ENCODE measurements at places on chromosomes 5 and 9.

- no peak for DNase-seq
Observed at GRCh38 chr5:1137567-1138444, 25.9 kb upstream of the SLC12A7 start.

GRCh38 chr5:62589504-62589903 is 10.9 kb downstream of the LRRC70 start:
- DNase-seq = no peak

DNA sequence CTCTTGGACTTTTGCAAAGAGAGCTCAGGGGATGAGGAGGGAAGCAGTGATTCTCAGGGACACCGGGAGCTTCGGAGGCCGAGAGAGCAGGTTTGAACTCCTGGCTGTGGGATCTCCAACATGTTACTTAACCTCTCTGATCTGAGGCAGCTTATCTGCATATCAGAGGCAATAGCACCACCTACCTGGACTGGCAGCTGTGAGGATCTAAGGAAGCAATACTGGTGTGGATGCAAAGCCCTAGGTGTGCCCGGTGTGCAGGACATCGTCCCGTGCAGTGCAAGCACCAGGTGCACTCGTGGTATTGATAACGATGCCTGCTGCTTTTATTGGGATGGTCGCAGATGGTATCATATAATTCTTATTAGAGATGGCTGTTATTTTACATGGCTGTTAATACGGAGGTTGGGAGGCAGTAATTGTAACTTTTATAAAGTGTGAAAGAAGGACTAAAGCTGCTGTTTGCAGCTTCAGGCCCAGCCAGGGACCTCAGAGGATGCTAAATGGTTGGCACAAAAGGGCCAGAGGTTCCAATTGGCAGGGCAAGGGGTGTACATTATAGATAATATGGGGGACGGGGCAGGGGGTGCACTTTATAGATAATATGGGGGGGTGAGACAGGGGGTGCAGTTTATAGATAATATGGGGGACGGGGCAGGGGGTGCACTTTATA is 14.9 kb downstream of the COL5A1 start:
- no peak for DNase-seq

GRCh38 chr5:23026252-23027170 is 173.4 kb upstream of the CDH12 start:
- no peak for DNase-seq

- DNase-seq = no peak
Observed at GRCh38 chr5:180021900-180022299, 49.7 kb downstream of the RNF130 start.

- DNase-seq = no peak
Observed at GRCh38 chr9:126450668-126451205, 124.1 kb downstream of the MVB12B start.

DNA sequence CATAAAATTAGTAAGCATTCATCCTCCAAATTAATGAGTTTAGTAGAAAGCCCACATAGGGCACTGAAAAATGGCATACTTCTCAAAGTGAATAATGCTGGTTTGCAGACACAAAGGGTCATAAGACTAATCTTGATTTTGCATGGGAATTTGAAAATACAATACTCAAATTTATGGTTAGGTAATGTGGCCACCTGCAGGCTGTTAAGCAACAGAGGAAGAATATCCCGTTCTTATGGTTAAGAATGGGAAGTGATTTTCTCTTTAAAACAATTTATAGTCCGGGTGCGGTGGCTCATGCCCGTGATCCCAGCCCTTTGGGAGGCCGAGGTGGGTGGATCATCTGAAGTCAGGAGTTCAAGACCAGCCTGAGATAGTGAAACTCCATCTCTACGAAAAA is 9.4 kb upstream of the PLCXD3 start:
- no peak for DNase-seq

GRCh38 chr9:34190996-34191892 is 12.4 kb downstream of the UBAP1 start:
- DNase-seq = no peak

DNA sequence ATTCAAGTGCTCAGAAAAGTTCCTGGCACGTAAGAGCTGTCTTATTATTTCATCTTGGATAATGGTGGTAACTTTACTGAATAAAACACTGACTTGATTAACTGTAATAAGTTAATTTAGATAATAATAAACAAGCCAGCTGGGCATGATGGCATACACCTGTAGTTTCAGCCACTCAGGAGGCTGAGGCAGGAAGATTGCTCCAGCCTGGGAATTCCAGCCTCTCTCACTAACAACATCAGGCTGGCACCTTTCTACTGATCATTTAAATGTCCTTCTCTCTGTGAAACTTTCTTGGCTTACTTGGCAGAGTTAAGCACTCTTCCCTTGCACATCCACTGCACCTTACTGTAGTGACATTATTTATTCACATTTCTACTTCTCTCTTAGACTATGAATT is 20.0 kb downstream of the STOM start:
- DNase-seq = no peak

DNA sequence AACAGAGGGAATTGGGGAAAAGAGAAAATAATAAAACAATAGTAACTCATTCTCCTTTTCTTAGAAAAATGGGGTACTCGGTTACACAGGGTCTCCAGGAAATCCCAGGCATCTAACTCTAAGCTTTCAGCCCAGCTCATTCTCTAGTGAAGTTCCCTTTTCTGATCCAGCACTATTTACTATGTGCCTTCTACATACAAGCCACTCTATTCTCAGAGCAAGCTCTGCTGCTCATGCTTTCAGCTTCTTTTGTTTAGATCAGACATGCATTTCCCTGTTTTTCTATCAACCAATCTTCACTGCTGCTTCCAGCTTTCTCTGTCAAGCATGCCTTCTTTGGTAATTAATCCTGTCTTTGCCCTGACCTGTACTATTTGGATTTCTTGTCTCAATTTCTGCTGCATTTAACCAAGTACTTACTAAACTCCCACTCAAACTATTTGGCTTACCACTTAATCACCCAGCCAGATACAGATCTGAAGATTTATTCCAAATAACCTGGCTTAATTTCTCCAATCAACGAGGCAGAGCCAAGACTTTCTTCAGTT is 25.3 kb downstream of the OSMR start:
- no peak for DNase-seq

- DNase-seq = no peak
Observed at GRCh38 chr5:73378070-73378469, 70.5 kb downstream of the FOXD1 start.

GRCh38 chr5:43193181-43193893 is 1.3 kb downstream of the NIM1K start:
- DNase-seq = no peak

GRCh38 chr9:37034305-37034937 is 353 bp upstream of the PAX5 start:
- peak; percentile 25 for DNase-seq

DNA sequence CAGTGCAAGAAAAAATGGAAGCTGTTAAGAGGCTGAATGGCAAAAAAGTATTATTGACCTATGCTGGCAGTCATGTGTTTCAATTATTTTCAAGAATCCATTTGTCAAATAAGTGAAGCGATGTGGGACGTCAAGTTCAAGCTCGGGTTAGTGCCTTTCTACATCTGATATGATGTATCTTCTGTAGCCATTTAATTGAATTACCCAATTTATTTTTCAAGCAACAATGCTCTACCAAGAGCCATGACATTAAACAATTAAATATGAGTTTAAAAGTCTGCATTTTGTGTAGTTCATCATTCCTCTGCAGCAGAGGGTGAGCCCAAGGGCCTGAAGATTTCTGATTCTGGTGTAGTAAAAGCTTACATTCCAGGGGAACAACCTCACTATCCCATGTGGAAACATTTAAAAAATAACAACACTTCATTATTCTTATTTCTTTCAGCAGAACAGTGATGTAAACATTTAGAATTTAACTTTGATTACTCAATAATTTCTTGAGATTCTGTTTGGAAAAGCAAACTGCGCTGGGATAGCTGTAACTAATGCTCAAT is 619.7 kb upstream of the ARRDC3 start:
- DNase-seq = no peak

- DNase-seq = no peak
Observed at GRCh38 chr5:421287-421880, 21.6 kb upstream of the EXOC3 start.

GRCh38 chr5:174617285-174617684 is 107.1 kb upstream of the MSX2 start:
- no peak for DNase-seq

DNA sequence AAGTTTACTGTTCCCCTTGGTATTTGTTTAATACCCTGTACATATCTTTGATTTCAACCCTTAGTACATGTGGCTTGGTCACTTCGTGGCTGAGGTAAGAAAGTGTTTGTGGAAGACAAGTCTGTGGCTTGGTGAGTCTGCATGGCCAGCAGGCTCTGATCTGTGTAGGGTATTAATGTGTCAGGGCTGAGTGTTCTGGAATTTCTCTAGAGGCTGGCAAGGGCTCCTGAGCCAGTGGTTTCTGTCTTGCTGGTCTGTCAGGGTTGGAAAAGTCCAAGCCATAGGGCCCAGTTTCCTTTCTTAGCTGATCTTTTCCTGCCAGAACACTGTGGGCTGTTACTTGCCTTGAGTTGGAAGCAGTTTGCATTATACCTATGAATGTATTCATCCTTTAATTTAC is 48.0 kb upstream of the FBXL7 start:
- no peak for DNase-seq

- no peak for DNase-seq
Observed at GRCh38 chr5:155081618-155082017, 68.1 kb downstream of the KIF4B start.
